ENCODE measurements at places on chromosomes 3 and 15.
A peak's percentile ranks its signal among the peaks of the same experiment; 100 is the strongest.

- no peak for DNase-seq
Observed at GRCh38 chr3:116200956-116201690, 244.2 kb downstream of the LSAMP start.

GRCh38 chr15:56987286-56987685 is 68.8 kb downstream of the TCF12 start:
- DNase-seq = no peak

DNA sequence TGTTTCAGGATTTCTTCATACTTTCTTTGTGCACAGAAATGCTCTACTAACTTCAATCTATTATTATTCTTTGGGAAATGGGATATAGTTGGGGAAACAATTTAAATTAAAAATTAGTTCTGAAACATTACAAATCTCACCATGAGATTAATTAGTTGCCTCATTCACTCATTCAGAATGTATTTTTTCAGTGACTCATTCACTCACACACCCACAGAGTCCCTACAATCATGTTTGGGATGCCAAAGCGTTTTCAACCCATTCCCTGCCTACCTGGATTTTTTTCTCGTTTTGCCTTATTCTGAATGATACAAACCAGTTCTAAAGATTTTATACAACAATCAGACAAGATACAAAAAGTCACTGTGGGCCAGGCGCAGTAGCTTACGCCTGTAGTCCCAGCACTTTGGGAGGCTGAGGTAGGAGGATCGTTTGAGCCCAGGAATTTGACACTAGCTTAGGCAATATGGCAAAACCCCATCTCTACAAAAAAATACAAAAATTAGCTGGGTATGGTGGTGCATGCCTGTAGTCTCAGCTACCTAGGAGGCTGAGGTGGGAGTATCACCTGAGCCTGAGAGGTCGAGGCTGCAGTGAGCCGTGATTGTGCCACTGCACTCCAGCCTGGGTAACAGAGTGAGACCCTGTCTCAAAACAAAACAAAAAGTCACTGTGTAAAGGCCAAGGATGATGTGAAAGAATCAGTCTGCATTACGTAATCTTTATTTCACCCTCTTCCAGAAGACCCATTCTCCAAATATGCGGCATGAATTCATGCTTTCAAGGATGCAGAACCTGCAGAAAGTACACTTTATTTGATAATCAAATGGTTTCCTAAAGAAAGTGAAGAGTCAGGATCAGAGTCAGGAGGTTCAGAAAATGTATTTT is 34.8 kb upstream of the ARHGEF3 start:
- no peak for DNase-seq

DNA sequence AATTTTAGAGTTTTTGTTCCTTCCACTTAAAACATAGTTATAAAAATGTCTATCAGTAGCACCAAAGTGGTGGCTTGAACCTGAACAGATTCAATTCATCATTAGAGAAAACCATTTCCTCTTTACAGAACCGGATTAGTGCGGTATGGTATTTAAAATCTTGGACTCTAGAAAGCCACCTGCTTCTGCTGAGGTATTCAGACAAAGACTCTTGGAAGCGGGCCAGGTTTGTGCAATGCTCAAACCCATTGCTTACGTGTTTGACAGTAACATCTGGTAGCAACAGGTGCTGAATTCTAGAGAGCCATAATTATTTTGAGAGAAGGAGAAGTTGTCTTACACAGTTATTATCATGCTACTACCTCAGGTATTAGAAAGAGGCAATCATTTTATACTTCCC is 290.5 kb downstream of the NAALADL2 start:
- no peak for DNase-seq

- DNase-seq = no peak
Observed at GRCh38 chr3:126153695-126154360, 26.6 kb downstream of the ALDH1L1 start.

DNA sequence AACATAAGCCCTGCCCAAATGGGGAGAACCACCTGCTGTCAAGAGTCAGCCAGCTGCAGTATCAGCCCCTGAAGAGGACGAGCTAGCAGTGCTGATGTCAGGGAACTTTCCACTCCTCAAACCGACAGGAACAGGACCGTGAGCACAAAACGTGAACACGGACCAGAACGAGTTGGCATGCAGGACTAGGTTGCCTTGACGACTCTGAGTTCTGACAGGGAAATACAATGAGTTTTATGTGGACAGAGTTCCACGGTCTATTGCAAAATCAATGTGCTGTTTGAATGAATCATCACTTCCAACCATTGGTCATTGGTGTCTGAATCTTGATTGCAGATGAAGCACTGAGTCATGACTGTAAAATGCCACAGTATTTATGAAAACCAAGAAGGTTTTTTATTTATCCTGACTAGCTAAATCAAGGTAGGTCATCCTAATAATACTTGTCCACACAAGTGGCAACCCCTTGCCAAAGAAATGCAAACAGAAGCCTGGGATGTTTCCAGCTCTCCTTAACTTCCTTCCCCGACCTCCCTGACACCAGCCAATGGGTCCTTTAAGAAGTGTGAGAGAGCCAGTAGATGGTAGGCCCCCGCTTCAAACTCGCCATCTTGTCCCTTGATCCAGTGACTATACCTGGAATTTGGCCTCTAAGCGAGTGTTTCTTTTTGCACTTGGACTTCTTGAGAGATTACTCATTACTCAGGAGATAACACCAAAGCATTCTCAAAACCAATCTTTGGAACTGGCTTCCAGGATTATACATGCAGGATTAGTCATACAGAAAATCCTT is 119.6 kb downstream of the ASB7 start:
- no peak for DNase-seq

DNA sequence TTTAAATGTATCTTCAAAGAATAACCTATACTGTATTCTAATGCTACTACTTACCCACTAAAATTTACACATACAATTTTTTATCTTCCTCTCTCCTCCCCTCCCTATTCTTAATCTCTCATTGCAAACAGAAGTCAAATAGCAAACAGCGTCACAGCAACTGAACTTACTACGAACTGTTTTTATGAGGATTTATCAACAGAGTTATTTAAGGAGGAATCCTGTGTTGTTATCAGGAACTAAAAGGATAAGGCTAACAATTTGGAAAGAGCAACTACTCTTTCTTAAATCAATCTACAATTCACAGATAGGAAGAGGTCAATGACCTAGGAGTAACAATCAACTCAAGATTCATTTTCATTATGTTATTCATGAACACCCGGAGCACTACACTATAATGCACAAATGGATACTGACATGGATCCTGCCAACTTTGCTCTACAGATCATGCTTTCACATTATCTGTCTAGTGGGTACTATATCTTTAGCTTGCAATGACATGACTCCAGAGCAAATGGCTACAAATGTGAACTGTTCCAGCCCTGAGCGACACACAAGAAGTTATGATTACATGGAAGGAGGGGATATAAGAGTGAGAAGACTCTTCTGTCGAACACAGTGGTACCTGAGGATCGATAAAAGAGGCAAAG is 984 bp downstream of the FGF7 start:
- DNase-seq = no peak

GRCh38 chr3:57923101-57923500 is 85.1 kb upstream of the FLNB start:
- DNase-seq = no peak

GRCh38 chr15:26590676-26591075 is 182.2 kb downstream of the GABRB3 start:
- no peak for DNase-seq

- no peak for DNase-seq
Observed at GRCh38 chr3:170372190-170372879, 14.8 kb downstream of the SKIL start.

DNA sequence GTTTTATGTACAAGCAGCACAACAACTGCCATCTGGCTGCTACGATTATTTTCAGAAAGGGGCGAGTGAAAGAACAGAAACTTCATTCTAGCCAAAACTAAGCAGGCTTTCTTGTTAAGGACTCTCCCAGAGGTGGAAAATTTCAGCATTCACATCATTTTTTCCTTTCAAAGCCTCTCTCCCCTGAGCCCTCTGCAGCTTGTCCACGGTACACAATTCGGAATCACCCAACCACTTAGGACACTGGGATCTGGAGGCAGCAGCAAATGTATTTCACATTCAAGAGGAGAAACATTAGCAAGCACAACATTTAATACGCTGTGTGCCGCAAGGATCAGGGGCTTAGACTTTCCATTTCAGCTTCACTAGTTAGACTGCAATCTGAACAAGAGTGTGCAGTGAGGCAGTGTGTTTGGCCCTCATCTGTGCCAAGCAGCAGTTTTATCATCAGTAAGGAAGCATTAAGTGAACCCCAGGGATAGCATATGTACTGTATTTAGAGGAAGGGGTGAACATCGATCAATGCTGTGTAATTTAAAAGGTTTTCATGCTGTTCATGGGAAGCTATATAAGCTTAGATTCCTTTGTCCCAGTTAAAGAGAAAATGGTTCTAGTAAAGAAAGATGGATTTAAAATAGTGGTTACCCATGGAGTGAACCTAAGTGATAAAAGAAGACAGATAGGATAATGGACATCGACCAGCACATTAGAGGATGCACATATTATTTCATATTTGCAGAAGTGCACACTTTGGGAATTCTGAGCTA is 504.9 kb downstream of the TBL1XR1 start:
- no peak for DNase-seq

GRCh38 chr3:155367506-155367905 is 74.0 kb upstream of the STRIT1 start:
- DNase-seq = no peak

DNA sequence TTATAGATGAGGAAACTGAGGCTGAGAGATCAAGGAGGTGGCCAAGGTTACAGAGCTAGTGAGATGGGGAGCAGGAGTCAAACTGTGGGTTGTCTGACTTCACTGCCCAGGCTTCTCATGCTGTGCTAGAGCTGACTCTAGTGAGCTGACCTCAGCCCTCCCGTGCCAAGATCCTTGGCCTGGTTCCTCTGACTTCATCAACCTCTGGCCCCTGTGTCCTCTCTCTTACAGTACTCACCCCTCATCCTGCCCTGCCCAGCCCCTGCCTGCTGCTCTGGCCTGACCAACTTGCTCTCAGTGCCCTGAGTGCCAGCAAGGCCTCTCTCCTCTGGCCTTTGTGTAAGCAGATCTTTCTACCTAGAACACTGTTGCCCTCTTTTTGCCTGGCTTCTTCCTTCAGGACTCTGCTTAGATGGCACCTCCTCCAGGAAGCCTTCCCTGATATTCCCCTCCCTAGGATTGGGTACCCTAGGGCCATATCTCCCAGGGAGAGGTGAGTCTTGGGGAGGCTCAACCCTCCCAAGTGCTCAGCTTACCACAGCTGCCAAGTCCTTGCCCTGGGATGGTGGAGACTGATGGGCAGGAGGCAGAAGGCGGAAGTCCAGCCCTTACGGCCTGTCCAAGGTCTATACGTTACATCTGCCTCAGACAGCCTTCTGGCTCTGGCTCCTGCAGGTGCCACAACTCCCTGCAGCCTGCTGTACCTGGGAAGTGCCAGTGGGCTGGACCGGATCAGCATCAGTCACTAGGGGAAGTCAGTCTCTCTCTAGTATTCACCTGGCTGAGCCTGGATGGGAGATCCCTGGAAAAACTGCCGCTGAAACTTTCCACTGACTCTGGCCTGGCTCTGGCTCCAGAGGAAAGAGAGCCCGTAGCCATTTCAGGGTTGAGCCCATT is 36.3 kb upstream of the FAM107A start:
- DNase-seq = no peak

- DNase-seq = no peak
Observed at GRCh38 chr15:25464784-25465183, 26.0 kb upstream of the UBE3A start.

DNA sequence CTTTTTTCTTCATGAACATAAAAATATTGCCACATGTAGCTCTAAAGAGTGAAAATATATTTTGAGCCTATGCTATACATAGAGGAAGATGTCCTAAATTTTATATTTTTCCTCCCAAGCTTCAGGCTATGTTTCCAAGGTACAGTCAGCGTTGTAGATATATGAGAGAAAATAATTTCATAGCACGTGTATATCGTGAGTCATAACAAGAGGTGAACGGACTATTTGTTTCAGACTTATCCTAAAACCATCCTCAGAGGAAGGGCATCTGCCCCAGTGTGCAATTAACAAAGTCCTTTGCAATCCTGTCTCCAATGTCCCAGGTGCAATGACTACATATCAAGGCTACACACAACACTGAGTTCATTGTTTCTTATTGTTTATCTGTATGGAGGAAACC is 177.3 kb upstream of the ARRDC4 start:
- no peak for DNase-seq

GRCh38 chr3:46130631-46131310 is 77.3 kb downstream of the CCR1 start:
- no peak for DNase-seq

DNA sequence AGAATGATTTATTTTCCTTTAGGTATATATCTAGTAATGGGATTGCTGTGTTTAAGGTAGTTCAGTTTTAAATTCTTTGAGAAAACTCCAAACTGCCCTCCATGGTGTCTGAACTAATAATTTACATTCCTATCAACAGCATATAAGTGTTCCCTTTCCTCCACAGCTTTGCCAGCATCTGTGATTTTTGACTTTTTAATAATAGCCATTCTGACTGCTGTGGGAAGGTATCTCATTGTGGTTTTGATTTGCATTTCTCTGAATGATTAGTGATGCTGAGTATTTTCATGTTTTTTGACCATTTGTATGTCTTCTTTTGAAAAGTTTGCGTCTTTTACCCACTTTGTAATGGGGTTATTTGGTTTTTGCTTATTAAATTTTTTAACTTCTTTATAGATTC is 571.6 kb upstream of the CCDC54 start:
- no peak for DNase-seq

DNA sequence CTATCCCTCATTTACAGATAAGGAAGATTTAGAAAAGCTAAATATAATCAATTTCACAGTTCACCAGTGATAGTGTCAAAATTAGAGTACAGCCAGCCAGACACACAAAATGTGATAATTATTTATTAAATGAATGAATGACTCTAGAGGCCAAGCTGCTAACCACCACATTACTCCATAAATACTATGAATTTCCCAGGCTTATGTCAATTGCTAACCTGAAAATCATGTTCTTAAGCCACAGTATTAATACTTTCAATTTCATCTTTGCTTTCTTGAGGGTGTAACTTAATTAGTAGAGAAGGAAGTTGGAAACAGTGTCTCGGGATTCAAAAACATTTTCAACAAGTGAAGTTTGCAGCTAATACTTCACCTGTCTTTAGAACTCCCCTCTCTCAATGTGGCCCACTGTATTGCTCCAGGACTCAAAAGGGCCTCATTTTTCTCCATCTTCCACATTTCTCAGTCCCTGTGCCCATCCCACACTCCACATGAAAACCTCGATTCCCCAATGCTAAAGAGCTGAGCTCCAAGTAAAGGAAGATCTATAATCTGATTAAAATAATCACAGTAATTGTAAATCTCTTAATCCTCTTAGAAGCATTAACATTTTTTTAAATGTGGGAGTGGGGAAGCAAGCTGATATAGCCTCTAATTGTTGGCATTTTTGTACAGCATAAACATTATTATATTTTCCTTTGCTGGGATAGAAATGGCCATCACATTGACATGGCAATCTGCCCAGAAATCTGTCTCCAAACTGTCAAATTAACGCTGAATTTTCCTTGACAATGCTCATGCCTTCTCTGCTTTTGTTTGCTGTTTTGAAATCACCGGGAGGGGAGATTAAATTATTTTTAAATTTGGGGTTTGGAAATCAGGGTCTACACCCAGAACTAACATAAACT is 765.1 kb downstream of the ROBO1 start:
- DNase-seq = no peak

GRCh38 chr3:122100591-122101463 is 45.7 kb downstream of the CD86 start:
- peak; percentile 40 for DNase-seq

All from stimulated activated CD4-positive, alpha-beta T cell treated with anti-CD3 and anti-CD28 coated beads, Interleukin-1b, Interleukin-23, amount 100 ng/mL, for 48 hours (primary cell).